ENCODE measurements at places on chromosomes 11 and 22. TPM values are rescaled to one million over a fixed set of nuclear protein-coding genes. Genes with fewer than 3 reads are reported as not detected.

The MS4A4A gene
- total RNA-seq = not detected

The MAPK8IP2 gene
- total RNA-seq = 0.12 TPM

The PYGM gene
- 0.68 TPM for total RNA-seq

The APLNR gene
- total RNA-seq = 0.35 TPM

The PATE2 gene
- total RNA-seq = 0.15 TPM
